ENCODE measurements at places on chromosomes 5 and 9.
A peak's percentile ranks its signal among the peaks of the same experiment; 100 is the strongest.

DNA sequence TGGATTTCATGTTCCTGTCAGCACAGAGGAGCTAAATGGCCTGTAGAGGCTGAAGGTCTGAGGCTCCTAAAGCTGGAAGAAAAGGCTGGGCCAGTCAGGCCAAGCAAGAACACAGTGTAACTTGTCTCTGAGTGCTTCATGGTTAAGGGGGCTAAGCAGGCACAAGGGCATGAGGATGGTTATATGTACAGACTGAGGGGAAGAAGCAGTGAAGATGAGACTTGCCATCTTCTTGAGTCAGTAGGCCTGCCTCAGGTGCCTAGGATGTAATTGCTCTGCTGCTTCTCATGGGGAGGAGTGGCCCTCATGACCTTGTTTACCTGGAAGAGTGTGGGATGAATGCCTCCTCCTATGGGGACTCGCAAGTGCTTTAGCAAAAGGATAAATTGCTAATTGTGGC is 8.7 kb upstream of the PSMD5 start:
- DNase-seq: no peak

- no peak for DNase-seq
Measured at GRCh38 chr5:71790433-71790832, 71.4 kb downstream of the CARTPT start.

- peak; percentile 23 for DNase-seq
Measured at GRCh38 chr9:94611638-94612068, 18.0 kb upstream of the FBP2 start.

GRCh38 chr9:131651599-131651998 is 88.3 kb downstream of the RAPGEF1 start:
- no peak for DNase-seq

DNA sequence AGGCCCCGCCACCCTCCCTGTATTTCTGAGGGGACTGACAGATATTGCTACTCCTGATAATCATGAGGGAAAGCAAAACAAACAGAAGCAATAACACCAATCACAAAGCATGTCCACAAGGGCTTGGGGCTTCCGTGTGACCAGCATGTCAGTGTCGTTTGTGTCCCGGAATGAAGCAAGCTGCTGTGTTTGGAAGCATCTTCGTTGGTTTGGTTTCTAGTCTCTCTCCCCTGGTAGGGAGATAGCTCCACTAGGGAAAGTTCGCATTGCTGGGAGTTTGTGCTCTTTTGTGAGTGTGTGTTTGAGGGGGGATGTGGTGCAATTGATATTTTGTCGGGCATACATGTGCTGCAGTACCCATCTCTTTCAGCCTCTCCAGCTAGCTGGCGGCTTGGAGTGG is 1.4 kb downstream of the GRIA1 start:
- no peak for DNase-seq

- DNase-seq: peak; percentile 56
Measured at GRCh38 chr5:181189363-181189961, 15.5 kb downstream of the TRIM7 start.

DNA sequence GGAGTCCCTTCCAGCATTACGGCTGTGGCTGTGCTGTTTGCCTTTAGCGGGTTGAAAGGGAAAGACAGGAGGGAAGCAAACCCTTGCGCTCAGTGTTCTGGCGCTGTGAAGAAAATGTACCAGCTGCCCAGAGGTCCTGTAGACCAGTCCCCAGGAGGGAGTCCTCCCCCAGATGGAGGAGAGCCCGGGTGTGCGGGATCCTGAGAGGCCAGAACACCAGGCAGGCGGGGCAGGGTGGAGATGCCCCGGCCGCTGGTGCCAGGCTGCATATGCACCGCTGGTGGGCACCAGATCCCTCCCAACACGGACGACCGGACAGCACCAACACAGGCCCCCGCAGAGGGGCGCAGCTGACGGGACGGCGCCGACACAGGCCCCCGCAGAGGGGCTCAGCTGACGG is 37.2 kb upstream of the SLC9A3 start:
- no peak for DNase-seq

DNA sequence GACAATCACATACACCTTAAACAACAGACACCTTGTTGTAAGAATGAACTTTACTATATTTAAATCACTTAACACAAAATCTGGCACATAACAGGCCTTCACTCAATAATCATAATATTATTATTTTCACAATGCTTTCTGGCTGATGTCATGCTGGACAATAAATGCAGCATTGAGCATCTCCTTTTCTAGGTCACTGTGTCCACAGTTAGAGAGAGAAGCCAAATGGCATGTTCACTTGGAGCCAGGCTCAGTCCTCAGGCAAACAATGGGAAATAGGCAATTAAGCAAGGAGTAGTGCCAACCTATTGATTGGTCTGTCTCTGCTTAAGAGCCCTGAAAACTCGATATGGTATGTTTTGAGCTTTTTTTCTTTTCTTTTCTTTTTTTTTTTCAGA is 50.6 kb upstream of the KLF4 start:
- no peak for DNase-seq

DNA sequence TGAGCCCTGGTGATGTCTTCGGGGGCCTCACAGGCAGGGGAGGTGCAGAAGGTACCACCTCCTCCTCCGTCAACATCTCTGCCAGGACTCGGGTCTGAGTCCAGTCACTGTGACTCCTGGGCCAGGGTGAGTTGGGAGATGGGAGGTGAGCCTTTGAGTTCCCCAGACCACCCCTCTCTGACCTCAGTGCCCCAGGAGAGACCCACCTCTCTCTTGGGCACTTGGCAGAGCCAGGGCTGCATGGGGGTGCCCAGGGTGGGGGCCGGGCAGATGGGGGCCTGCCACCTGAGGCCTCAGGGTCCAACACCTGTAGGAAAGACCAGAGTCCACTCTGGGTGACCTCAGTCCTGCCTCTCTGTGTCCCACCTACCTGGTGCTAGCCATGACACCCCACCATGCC is 6.8 kb downstream of the KIF12 start:
- DNase-seq: no peak

GRCh38 chr9:108444400-108445358 is 411.1 kb downstream of the ACTL7B start:
- DNase-seq: no peak

- no peak for DNase-seq
Measured at GRCh38 chr9:128216781-128217553, 13.8 kb downstream of the DNM1 start.

DNA sequence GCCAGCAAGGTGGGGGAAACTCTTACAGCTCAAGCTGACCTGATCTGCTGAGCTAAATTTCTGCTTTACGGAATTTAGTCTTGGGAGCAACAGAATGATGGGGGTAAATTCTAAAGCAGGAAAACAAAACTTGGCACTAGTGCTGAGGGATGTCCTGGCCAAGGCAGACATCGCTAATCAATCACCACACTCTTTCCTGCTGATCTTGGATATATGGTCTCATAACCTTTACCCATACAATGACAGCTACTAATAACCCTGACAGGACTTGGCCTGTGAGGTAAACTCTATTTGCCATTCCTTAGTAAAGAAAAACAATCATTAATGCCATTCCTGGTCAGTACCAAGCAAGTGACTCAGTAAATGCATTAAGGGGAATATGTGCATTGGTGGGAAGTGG is 51.5 kb downstream of the PPARGC1B start:
- DNase-seq: no peak

DNA sequence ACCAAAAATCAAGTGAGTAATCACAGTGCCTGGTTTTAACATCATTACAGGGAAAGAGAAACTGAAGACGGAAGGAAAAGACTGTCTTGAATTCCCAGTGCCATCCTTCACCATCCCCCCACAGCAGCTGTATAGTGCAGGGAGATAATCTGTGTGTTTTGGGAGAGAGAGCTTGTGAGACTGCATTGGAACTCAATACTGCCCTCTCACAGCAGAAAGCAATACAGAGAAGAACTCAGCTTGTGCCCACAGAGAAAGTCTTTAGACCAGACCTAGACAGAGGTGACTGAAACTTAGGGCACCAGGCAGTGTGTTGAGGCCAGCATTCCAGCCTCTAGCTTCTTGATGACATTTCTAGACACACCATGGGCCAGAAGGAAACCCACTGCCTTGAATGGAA is 754.7 kb upstream of the CDH6 start:
- no peak for DNase-seq

DNA sequence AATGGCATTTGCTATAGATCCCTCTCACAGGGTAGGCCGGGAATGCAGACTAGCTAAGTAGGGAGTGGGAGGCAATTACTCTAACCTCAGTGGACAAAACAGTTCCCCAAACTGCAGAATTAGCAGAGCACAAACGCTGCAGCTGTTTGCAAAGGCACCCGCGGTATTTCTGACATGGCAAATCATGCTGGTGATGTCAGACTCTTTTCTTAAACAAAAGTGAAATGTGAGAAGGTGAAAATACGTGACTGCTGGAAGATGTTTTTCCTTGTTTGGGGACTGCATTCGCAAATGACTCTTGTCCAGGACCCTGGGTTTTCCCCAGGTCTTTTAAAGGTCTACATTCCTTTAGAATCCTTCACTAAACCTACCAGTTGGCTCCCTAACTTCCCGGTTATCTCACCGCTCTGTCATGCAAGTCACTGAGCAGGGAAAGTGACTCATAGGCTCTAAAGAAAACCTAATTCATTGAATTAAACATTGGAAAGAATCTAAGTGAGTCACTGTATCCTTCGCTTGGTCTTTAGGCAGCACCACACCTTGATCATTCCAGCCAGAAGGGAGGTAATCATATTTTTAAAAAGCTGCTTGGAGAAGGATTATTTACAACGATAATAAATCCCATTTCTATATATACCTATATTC is 91.5 kb upstream of the DNAH5 start:
- DNase-seq: no peak

GRCh38 chr9:77495834-77496671 is 152.1 kb downstream of the GNA14 start:
- no peak for DNase-seq

DNA sequence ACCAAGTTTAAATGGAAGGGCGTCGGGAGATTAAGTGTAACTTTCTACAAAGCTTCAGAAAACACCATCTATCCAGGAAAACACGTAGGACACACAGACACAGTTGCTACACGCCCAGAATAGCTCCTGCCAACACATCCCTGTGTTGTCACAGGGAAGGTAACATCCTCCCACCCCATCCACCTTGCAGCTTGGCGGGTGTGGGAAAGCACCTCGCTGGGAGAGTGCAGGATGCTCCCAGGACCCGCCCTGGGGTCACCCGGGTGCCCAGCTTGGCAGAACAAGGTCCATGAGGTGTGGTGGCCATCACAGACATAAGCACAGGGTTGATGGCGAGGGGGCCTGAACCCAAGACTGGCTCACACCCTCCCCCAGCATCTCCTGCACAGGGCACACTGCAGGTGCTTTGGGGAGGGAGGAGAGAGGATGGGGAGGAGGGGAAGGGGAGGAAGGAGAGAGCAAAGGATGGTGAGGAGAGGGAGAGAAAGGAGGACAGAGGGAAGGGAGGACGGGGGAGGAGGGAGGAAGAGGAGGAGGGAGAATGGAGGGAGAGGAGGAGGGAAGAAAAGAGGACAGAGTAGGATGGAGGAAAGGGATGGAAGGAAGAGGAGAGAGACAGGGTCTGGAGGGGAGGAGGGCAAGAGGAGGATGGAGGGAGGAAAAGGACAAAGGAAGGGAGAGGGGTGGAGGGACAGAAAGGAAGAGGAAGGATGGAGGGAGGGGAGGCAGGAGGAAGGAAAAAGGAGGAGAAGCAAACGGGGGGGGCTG is 37.2 kb downstream of the GOLM1 start:
- no peak for DNase-seq

DNA sequence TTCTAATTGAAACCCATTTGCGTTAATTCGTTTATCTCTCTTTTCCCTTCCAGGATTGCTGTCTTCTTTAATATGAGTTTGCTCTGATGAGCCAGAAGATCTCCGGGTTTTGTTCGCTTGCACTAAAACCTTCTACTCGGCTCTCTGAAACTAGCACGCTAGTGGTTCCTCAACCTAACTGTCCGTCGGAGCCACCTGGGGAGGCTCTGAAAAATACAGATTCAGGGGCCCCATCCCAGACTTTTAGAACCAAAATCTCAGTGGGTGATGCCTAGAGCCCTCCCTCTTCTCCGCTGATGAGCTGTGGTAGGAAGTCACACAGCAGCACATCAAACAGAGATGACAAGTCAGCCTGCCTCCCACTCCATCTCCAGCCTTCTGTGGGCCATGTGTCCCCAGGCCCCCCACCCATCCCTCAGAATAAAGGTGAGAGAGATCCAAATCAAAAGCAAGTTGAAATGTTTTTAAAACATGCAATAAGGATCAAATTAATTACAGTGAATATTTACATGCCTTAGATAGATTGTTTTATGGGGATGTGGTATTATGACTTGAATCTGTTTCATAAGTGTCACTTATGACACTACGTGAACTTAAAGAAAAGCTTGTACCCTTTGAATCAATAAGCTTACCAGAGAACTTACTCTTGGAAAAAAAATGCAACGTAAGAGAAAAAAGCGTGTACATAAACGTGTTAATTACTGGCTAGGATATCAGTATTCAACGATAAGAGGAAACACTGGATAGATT is 16.4 kb downstream of the FCN2 start:
- DNase-seq: no peak

DNA sequence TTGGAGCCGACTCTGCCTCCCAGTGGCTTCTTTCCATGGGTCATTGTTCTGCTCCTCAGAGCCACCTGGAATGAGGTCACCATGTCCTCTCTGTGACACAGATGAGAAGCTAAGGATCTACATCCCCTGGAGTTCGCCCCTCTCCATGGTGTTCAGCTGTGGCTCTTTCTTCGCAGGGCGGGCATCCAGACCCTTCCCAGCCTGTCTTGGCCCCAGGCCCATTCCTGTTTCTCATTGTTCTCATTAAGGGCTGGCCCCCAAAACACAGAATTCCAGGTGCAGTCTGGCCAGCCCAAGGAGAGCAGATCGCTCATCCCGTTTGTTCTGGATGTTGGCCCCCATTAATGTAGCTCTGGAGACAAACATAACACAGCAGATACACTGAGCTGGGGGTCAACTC is 66.4 kb upstream of the COL15A1 start:
- no peak for DNase-seq

- no peak for DNase-seq
Measured at GRCh38 chr9:101664453-101664852, 69.7 kb upstream of the PPP3R2 start.

GRCh38 chr9:91785447-91785842 is 164.6 kb downstream of the ROR2 start:
- no peak for DNase-seq

DNA sequence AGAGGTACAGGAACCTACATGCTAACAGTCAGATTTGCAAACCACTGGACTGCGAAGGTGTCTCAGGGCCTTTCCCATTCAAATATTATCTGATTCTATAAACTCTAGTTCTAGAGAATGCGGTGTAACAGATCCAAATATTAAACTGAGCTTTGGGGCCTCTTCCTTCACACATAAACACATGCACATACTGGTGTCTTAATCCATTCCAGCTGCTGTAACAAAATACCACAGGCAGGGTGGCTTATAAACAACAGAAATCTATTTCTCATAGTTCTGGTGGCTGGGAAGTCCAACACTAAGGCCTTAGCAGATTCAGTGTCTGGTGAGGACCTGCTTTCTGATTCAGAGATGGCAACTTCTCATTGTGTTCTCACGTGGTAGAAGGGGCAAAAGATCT is 30.2 kb downstream of the RETREG1 start:
- no peak for DNase-seq

DNA sequence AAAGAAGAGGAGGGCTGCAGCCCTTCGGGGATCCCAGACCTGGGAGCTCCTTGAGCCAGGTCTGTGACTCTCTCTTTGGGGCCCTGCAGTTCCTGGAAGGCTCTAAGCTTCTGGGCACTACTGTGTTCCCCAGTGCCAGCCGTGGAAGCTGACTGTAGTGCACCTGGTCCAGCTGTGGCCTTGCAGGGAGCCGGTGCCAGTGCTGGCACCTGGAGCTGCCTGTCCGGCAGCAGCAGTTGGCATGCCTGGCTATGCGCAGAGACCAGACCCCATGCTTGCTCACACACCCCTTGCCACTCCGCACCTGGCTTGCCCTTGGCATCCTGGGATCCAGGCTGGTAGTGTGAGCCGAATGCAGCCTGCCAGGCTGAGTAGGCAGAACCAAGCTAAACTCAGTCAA is 91.0 kb upstream of the PUM3 start:
- no peak for DNase-seq

All from activated CD4-positive, alpha-beta T cell treated with anti-CD3 and anti-CD28 coated beads, Interleukin-2, amount 50 U/mL, for 1 hour (primary cell).